Activated CD8-positive, alpha-beta memory T cell treated with anti-CD3 and anti-CD28 coated beads for 4 hours (primary cell): ENCODE measurements at places on chromosomes 13 and 19.

- no peak for DNase-seq
Observed at GRCh38 chr13:25171517-25172302, at the start of gene AMER2. Gene AMER2 (minus strand): TSS chr13:25172288. CDS start chr13:25171619, 669 bp downstream.

GRCh38 chr13:94243551-94243950 is 235.9 kb downstream of the DCT start:
- DNase-seq = no peak

DNA sequence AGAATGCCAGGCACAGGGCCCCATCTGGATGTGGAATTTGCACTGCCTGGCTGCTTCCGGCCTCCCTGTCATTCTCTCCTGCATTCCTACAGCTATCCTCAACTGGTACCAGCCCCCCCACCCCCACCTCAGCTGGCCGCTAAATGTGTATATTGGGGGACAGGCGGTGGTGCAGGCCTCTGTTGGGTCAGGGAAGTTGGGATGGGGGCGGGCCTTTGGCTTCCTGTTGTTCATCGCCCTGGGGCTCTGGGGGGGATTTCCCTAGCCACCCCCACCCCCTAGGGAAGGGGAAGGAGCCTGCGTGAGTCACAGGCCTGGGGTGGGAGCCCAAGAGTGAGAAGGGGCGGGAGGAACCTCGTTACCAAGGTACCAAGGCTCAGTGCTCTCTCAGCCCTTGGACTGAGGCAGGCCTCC is 10.6 kb downstream of the POU2F2 start:
- peak; percentile 75 for DNase-seq

- DNase-seq = no peak
Observed at GRCh38 chr19:15874821-15875474, 22.9 kb downstream of the CYP4F2 start.

- DNase-seq = no peak
Observed at GRCh38 chr19:56707821-56708220, 36.3 kb upstream of the ZNF835 start.

DNA sequence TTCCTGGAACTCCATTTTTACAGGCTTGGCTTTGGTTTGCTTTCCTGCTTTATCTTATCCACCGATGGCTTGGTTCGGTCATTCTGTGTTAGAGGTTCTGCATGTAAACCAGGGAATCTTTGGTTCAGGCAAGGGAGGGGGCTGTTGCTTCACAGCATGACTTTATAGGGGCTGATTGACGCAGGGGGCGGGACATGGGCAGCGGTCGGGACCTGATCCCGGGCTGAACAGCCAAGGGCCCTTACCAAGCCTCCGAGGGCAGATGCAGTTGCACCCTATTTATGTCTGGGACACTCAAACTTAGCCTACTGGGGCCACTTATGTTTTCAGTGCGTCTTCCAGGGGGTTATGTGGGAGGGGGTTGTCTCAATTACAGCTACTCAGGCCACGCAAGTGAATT is 312.4 kb downstream of the ZNF536 start:
- no peak for DNase-seq

DNA sequence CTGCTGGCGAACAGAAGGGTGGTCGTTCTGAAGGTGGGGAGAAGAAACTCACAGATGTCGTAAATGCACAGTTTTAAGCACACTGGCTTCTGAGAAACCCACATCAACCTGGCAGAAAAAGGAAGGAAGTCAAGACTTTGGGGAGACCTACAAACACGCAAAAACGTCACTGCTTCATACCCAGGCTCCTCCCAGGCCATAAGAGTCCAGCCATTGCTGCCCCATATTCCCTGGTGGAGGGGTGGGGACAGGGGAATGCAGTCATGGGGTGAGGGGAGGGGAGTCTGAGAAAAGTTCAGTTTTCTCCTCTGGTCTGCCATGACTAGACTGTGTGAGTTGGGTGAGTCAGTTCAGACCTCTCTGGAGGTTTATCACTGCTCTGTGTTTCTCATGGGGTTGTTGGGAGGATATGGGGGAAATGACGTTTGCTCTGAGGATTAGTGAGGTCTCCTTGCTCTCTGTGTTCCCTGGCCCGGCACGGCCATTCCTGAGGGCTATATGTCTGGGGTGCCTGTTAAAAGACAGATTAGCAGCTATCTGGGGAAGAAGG is 139.0 kb downstream of the FLT1 start:
- DNase-seq = no peak

DNA sequence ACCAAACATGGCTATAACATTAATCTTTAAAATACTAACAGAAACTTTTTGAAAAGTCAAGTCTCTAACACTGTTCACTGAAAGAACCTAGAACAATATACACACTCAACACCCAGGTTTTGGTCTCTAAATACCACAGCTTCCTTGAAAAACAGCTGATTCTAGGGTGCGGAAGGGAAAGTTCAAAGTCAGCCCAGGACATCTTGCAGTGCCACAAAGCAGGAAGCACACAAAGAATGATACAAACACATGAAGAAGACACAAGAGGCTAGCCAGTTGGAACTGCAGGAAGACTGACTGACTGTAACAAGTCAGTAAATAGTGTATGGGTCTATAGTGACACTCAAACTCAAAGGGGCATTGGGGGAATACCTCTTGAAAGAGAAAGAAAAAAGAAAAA is 4.6 kb downstream of the DEDD2 start:
- DNase-seq = no peak

- no peak for DNase-seq
Observed at GRCh38 chr13:39266426-39266825, 228.2 kb downstream of the NHLRC3 start.
